ENCODE measurements at places on chromosomes 12 and 14.

- DNase-seq: no peak
These were observed 245.8 kb upstream of the PDZRN4 start for GRCh38 chr12:40942326-40942725.

DNA sequence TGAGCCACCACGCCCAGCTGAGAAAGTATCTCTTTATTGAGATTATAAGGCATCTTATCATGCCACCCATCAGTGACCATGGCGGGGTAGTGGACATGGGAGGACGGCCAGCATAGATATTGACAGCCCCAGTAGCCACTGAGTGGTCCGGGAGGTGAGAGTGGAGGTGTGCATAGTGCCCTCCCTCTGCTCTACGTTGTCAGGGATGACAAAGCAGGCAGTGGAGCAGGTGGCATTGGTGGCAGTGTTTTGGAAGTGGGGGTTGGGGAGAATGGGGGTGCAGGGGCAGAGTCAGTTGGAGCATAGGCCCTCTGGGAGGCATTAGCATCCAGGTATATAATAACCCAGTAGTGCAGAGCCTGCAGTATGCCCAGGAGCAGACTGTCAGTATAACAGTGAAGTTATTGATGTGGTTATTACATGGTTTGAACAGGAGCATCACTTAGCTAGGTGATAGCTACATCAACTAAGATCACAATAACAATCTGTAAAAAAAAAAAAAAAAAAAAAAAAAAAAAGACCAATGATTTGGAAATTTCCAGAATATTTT lies 41.1 kb downstream of the GNG2 start:
- DNase-seq: no peak

DNA sequence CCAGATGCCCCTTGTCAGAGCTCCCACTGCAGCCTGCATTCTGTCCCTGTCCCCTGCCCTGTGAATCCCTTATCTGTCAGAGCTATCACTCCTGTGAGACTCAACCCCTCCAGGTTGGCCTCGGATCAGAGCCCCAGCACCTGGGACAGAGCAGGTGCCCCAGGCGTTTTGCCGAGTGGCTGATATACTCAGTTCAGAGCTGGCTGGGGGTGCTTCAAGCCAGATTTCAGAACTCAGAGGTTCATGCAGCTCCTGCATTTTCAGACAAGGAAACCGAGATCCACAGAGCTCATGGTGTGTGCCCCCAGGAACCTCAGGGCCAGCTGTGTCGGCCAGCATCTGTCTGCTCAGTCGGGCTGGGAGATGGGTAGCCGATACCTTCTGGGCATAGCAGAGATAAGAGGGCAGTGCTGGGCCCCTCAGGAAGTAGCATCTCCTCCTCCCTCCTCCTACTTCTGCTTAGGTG lies 228.0 kb upstream of the RTL1 start:
- DNase-seq: no peak

- DNase-seq: no peak
These were observed 13.5 kb upstream of the ATG14 start for GRCh38 chr14:55425091-55425490.

DNA sequence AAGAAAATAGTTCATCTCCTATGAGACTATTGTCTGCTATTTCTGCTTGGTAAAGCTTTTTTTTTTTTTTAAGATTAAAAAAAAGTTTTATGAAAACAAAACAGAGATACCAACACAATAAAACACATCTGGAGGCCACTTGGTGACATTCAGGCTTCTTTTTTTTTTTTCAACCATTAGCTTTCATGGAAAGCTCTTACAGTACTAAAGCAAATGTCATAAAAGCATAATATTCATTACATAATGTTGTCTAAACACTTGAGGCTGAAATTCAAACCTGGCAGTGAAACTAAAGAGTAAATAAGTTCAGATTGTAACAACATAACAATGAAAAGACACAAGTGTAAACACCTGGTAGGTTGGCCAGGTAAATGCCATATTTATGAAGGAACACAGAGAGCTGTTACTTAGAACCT lies 14.7 kb downstream of the PRICKLE1 start:
- no peak for DNase-seq

DNA sequence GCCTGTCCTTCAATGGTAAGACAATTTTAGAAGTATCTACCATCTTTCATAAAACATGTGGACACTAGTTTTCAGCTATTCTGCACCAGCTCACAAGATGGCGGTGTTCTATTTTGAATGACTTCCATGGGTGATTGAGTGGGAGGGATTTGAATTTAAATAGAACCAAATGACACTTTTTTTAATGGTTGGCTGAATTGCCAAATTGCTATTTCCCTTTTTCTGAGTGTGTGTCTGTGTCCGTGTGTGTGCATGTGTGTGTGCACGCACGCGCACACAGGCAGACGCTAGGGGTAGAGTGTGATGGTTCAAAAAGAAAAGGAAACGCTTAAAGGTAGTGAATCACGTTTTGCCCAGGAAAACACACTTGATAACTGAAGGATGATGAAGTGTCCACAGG lies 362.6 kb downstream of the DAD1 start:
- no peak for DNase-seq

GRCh38 chr12:105109465-105110212 lies 2.1 kb downstream of the WASHC4 start:
- no peak for DNase-seq

DNA sequence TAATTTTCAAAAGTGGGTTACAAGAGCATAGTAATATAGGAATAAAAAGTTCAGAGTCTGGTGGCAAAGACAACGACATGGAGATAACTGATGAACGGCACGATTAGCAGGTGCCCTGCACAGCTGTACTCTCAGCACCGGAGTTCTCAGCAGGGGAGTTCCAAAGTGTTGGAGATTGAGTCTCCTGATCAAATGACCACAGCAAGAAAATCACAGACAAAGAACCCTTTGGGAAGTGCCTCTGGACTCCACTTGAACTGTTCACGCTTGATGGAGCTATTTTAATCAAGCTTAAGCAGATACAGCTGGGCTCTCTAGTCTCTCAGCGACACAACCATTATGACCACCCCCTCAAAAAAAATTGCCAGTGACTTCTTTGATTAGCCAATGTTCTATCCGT lies 153.1 kb downstream of the ALG10B start:
- no peak for DNase-seq

DNA sequence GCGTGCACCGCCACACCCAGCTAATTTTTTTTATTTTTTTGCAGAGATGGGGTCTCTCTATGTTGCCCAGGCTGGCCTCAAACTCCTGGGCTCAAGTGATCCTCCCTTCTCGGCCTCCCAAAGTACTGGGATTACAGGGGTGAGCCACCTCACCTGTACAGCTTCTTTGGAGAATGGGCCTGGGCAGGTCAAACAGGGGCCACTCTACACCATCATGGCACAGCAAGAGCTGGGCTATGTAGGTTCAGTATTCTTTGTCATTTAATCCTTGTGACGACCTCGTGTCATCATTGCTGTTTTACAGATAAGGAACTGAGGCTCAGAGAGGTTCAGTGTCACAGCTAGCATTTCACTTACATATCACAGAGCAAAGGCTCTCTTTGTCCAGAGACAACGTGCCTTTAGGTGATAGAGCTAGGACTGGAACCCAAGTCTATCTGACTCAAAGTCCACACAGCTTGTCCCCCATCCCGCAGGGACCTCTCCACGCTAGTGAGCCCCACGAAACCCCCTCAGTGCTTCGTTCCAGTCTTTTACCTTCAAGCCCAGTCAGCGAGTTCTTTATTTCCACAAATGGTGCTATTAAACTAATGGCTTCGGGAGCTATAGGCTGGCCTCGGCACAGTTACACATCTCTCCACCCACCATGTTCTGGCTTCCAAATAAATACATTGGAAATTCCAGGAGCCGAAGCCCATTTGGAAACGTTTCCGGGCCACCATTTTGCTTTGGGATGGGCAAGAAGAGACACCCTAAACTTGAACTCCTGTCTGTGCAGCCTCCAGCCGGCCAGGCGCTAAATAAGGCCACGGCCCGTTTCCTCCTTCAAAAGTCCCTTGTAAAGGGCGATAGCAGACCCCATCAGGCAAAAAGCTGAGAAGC lies 660 bp upstream of the MAP1LC3B2 start:
- DNase-seq: no peak

DNA sequence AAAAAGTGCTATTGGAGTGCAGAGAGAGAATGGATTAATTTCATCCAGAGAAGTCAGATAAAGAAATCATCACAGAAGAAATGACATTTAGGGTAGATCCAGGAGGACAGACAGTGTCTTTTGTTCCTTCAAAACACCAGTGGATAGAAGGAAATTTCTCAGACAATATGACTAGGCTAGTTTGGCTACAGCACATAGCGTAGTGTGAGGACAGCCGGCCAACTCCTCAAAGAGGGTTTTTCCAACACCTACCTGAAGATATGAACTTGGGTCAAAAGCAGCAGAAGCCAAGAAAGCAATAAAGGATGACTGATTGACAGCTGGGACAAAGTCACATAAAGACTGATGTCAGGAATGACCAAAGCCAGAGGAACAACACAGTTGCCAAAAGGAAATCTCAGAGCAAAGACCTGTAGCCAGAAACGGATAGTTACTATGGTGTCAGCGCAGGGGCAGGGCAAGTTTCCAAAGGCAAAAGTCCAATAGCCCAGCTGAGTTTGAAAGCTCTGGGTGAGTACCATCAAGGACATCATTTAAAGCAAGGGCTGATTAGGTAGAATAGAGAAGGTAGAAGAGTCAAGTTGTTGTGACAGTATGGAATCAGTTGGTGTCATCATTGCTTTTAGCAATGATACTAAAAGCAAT lies 58.7 kb upstream of the PDE3A start:
- no peak for DNase-seq

GRCh38 chr14:91008759-91009409 lies 51.6 kb downstream of the RPS6KA5 start:
- no peak for DNase-seq

GRCh38 chr12:110699591-110700445 lies 10.9 kb upstream of the HVCN1 start:
- DNase-seq: no peak

DNA sequence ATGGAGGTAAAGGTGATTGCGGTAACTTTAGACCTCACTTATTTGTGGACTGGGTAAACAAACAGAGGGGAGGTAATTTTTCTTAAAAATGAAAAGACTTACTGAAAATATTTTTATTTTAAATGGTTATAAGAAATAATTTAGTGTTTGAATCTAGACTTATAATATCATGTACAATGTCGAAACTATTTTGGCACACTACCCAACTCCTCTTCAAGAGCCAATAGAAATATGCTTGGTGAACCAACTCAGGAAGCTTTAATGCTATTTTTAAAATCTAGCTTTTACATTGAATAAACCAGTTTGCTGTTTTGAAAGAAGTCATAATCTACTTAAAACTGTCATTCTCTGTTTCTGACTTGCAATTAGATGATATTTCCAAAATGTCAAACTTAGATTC lies 175.8 kb upstream of the NPAS3 start:
- DNase-seq: no peak

- no peak for DNase-seq
These were observed 8.3 kb downstream of the GLS2 start for GRCh38 chr12:56479625-56480024.

GRCh38 chr12:26283046-26283445 lies 87.7 kb downstream of the SSPN start:
- no peak for DNase-seq

DNA sequence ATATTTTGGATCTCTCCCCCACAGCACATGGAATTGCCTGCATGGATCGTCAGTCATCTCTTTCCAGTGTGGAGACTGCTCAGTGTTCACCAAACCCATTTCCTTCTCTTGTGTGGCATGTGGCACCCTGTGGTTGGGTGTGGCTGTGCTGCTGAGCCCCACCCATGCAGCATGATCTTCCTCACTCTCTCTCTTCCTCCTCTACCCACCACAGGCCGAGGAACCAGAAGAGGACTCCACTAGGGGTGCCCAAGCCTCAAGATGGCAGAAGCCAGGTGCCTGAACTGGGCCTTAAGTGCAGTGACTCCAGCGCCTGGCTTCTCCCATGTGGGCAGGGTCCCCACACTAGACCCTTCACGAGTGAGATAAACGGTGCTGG lies 66.8 kb upstream of the GPR68 start:
- DNase-seq: no peak

GRCh38 chr12:69469854-69470188 lies 367 bp upstream of the FRS2 start:
- DNase-seq: no peak

DNA sequence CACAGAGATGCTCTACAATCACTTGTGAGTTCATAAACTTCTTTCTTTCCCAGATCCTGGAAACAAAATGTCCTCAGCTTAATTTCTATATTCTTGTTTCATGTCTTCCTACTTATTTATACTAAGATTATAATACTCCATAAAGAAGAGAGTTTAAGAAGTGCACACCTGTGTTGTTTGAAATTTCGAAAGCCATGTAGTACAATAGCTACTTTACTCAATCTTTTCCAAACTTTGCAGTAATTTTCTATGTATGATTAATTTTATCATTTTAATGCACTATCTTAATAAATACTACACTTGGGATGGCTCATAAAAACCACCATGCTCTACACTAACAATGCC lies 300 bp upstream of the TTC5 start:
- no peak for DNase-seq

DNA sequence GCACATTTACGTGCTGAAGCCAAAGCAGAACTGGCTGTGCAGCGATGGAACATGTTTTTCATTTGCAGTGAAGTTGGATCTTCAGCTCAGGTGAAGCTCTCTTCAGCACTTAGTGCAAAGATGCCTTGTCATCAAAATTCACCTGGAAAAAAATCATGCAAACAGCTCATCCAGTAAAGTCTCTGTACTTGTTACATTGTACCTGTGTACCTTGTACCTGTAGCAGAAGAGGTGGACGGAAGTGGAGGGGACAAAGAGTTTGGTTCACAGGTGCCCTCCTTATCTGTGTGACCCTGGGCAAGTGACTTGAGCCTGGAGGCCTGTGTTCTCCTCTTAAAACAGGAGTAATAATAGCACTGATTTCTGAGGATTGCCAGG lies 54.0 kb downstream of the ADGRD1 start:
- DNase-seq: no peak

DNA sequence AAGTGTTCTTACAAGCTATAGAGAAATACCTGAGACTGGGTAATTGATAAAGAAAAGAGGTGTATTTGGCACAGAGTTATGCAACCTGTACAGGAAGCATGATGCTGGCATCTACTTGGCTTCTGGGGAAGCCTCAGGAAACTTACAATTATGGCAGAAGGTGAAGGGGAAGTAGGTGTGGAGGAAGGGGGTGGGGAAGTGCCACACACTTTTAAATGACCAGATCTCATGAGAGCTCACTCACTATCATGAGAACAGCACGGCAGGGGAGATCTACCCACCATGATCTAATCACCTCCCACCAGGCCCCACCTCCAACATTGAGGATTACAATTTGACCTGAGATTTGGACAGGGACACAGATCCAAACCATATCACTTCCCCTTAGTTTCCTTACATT lies 32.8 kb downstream of the TSHR start:
- no peak for DNase-seq

DNA sequence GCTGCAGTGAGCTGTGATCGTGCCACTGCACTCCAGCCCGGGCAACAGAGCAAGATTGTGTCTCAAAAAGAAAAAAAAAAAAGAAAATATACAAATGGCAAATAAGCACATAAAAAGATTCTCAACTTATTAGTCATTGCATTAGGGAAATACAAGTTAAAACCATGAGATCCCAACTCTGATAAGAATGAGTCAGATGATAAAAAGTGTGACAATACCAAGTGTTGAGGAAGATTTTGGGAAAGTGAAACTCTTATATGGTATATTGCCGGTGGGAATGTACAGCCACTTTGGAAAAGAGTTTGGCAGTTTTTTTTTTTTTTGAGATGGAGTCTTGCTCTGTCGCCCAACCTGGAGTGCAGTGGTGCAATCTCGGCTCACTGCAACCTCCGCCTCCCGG lies 7.6 kb upstream of the PRPF40B start:
- DNase-seq: no peak

Measured in kidney epithelial cell (primary cell).